HS-5 (cell line): ENCODE measurements at places on chromosomes 6 and 20.

DNA sequence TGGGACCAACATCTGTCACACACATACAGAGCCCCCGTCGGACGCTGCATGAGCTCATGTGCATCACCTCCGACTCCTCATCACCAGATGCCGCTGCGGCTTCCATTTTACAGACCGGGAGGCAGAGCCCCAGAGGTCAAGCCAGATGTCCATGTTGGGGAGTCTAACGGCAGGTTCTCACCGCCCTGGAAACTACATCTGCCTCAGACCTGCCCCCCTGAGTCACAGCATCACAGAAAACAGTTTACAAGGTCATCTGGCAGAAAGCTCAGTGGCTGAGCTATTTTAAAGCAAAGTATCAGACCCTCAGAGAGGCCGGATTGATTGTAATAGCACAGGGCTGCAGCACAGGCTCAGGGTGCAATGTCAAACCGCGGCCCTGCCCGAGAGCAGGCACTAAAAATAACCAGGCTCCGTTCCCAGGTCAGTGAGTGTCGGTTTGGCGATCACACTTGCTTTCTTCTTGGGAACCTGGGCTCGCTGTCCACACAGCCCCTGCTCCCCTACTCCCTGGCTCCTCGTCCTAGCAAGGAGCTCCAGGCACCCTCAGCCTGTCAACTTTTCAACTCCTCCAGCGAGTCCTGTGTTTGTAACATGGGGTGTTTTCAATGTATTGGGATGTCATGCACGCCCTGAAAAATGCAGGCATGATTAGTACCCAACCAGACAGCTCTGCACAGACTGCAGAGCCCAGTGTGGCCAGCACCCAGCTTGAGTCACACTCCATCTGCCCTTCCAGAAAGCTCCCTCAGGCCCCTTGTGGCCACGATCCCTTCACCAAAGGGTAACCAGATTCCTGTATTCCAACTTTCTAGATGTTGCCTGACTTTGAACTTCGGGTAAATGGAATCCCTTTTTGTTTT, 264.5 kb downstream of the CDH4 start:
- DNase-seq, result no peak

- no peak for DNase-seq
These were observed at the start of gene C6orf118 for GRCh38 chr6:165308926-165309731. TSS of gene C6orf118 (minus strand) at chr6:165309605. CDS start at chr6:165309586, 19 bp downstream.

DNA sequence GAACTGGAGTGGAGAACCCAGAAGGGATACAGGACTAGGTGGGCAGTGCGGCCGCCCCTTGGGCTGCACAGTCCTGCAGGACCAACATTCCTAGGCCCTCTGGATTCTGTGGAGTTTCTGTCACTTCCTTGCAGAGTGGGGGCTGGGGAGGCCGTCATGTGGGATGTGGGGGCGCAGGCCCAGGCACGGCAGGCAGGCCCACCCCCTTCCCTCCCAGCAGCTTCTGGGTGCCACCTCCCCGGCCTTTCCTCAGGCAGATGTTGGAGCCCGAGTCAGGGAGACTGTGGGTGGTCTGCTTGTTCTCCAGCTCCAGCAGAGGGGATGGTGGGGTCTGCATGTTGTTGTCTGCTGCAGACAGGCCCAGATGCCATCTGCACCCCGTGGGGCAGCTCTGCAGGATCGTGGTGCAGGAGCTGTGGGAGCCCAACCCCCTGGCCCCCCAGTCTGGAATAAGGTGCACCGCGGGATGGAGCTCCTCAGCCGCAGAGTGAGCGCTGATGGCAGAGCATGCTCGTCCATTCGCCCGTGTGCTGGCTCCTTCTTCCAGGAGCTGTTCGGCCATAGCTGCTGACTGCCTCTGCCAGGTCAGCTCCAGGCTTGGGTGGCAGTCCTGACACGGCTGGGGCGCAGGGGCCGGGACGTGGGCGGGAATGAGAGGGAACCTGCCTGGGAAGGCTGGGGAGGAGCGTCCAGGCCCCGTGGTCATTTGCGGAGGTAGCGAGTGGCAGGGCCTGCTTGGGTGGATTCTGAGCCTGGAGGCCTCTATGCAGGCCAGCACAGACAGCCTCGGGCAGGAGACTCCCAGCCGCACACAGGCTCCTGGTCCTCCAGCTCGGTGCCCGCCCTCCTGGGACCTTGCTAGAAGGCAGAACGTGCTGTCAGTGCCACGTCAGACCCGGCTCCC, 18.1 kb downstream of the SLC17A9 start:
- DNase-seq, result no peak

GRCh38 chr6:150144294-150144868, 1.5 kb downstream of the PPP1R14C start:
- DNase-seq, result no peak

- peak; percentile 58 for DNase-seq
These were observed at the start of gene PLCB1 for GRCh38 chr20:8131598-8132483. TSS of gene PLCB1 (plus strand) at chr20:8132266. CDS start at chr20:8132652, 386 bp downstream.

DNA sequence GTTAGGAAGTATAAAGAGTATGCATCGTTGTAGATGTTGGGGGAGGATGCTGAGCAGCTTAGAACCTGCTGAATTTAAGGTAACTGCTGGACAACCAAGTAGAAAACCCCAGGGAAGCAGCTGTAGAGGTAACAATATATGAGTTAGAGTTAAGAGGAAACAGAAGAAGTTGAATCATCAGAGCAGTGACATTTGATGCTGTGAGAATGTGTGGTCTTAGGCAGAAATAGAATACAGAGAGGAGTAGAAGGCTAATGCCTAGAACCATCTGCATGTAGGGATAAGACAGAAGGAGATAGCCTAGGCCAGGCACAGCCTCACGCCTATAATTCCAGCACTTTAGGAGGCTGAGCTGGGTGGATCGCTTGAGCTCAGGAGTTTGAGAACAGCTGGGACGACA, 22.6 kb upstream of the DYNLRB1 start:
- DNase-seq, result no peak

- no peak for DNase-seq
These were observed 43.0 kb upstream of the CCND3 start for GRCh38 chr6:41984623-41985022.

GRCh38 chr6:80003826-80004172, 650 bp upstream of the TTK start:
- DNase-seq, result no peak

- peak; percentile 85 for DNase-seq
These were observed at the start of gene ZBTB12 for GRCh38 chr6:31901953-31902643. TSS of gene ZBTB12 (minus strand) at chr6:31902086. CDS start at chr6:31901305, 781 bp downstream.

- DNase-seq, result no peak
These were observed 14.5 kb downstream of the FOXC1 start for GRCh38 chr6:1624058-1624850.

GRCh38 chr6:93423542-93423941, 4.2 kb upstream of the EPHA7 start:
- peak; percentile 32 for DNase-seq

DNA sequence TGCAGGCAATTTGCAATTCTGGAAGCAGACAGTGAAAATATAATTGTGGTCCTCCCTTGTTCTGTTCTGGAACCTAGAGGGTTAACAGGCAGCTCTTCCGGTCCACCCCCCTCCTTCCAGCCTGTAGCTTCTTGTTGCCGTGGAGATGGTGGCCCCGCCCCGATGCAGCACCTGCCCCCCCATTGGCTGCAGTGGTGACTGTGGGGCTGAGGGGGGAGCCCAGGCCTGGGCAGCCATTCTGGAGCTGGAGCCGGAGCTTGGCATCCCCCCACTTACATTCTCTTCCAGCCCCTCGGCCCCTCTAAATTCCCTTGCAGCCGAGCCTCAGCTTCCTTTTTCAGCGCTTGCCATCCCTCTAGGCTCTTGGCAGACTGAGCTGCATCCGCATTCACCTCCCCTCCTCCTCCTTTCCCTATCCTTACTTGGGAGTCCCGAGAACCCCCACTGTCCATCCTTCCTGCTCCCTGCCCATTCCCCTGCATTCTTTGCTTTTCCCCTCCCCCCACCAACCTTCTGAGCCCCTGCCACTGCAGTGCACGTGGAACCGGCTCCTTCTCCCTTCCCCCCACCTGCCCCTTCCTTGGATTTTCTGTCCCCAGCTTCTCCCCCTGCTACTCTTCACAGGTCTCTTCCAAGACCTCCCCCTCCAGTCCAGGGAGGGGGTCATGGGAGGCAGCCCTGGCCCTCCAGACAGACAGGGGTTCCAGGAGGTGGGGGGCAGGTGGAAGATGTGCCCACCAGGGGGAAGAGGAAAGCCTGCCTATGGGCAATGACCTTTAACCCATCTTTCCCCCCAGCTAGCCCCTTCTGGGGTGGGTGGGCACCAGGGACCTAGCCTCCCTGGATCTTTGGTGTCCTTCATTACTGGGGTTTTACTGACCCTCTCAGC, 11.4 kb downstream of the SYNGAP1 start:
- DNase-seq, result no peak

DNA sequence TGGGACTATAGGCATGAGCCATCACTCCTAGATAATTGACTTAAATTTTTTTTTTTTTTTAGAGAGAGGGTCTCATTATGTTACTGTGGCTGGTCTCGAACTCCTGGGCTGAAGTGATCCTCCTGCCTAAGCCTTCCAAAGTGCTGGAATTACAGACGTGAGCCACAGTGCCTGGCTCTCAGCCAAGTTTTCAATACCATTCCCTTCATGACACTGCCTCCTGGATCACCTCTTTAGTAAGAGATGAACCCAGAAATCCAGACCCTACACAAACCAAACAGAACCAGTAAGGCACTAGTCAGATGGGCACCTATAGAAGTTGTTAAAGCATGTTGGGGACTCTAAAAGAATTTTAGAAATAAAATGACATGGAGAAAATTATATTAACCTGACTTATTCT, 18.3 kb upstream of the RIMS4 start:
- DNase-seq, result no peak

DNA sequence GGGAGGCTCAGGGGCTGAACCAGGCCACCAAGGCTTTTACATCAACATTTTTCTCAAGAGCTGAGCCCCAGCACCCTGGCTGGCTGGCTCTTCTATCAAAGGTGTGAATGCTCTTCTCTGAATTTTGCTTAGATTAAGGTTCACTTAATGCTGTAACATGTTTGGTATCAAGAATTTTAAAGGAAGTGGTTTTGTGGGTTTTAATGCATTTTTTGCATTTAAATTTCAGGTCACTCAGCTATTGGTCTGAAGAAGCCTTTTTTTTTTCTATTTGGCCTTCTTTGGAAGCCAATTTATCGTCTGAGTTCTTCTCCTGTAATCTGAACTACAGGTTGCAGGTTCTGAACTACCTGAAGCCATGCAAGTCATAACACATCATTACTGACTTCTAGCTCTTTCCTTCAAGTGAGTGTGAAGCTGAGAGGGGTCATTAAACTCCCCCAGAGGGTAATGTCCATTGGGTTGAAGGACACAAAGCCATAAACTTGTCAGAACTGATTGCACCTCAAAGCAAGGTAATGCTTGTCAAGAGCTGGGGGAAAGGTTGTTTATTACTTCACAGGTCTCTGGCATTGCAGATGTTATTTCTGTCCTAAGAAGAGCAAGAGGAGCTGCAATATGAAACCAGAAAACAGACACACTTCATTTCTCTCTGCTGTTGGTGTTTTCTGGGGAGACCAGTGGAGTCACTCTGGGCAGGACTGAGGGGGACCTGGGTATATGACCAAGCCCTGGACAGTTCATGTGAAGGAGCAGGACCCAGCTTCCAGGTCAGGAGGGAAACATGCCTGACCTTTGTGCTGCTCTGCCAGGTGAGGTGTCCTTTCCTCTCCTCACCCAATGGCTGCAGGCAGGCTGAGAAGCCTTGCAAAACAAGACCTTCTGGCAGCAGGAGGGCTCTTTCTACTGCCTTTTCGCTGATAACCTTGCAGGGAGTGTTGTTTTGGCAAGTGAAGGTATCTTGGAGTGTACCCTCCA, 26.1 kb upstream of the NEDD9 start:
- no peak for DNase-seq

GRCh38 chr20:24423390-24424313, 45.8 kb upstream of the SYNDIG1 start:
- no peak for DNase-seq

- DNase-seq, result peak; percentile 32
These were observed 36.3 kb downstream of the RNF146 start for GRCh38 chr6:127302728-127303660.

DNA sequence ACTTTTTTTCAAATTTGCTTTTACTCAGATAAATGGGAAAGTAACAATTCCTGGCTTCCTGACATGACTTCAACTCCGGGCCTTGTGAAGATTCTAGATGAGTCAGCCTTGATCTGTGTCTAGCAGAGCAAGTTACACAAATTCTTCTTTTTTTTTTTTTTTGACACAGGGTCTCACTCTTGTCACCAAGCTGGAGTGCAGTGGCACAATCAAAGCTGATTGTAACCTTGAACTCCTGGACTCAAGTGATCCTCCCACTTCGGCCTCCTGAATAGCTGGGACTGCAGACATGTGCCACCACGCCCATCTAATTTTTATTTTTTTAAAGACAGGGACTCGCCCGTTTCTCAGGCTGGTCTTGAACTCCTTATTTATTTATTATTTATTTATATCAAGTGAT, 7.3 kb upstream of the ARHGAP18 start:
- DNase-seq, result no peak

- no peak for DNase-seq
These were observed 154.5 kb downstream of the ASCC3 start for GRCh38 chr6:100726666-100727065.

DNA sequence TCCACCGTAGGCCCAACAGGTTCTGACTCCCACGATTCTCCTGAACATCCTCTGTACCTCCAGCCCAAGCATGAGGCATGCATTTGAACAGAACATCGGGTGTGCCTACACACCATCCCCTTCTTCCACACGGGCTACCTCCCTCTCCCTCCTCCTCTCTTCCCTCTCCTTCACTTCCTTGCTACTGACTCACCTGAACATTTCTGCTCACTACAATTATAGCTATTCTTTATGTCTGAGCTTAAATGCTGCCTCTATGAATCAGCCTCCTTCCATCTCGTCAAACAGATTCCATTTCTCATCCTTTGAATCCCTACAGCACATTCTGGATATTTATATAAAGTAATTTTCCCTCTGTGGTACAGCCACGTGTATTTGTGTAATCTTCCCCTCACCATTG, 71.4 kb upstream of the MYLIP start:
- DNase-seq, result no peak

DNA sequence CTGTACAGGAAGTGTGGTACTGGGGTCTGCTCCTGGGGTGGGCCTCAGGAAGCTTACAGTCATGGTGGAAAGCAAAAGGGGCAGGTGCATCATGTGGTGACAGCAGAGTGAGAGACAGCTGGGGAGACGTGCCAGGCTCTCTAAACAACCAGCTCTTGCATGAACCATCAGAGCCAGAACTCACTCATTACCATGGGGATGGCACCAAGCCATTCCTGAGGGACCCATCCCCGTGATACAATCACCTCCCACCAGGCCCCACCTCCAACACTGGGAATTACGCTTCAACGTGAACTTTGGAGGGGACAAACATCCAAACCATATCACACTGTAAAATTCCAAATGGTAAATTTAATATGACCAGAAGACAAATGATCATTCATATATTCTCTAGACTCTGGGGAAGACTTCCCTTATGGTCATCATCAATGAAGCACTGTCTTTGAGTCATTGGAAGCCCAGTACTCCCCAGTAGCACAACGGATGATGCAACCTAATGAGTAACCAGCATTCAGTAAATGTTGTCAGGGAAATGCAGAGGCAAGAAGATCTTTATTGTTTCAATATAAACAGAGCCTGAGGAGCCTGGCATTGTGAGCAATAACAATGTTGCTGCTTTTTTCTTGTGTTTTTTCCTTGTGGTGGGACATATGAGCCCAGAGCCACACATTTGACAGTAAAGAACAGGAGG, 48.2 kb upstream of the RALY start:
- peak; percentile 24 for DNase-seq
